LoVo (cell line): ENCODE measurements at places on chromosomes 2 and 18.

- DNase-seq = no peak
These were observed 344.9 kb downstream of the RBM43 start for GRCh38 chr2:150916467-150917396.

- DNase-seq = no peak
These were observed 124.7 kb upstream of the ZNF516 start for GRCh38 chr18:76619621-76620315.

DNA sequence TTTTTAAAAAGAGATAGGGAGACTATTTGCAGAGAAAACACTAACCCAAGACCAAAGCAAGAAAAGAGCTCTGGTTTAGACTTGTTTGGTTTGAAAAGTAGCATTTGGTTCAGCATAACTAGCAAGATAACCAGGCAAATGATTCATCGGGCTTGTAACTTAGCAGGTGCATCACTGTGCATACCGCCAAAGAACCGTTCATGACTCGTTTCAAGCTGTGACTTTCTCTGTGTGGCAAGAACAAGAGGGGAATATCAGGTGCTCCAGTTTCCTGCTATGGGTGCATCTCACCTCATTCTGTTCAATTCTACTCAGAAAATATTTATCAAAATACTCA, 244.9 kb downstream of the ETAA1 start:
- DNase-seq = no peak

- peak; percentile 58 for DNase-seq
These were observed 27.6 kb downstream of the MRPL33 start for GRCh38 chr2:27798948-27799645.

DNA sequence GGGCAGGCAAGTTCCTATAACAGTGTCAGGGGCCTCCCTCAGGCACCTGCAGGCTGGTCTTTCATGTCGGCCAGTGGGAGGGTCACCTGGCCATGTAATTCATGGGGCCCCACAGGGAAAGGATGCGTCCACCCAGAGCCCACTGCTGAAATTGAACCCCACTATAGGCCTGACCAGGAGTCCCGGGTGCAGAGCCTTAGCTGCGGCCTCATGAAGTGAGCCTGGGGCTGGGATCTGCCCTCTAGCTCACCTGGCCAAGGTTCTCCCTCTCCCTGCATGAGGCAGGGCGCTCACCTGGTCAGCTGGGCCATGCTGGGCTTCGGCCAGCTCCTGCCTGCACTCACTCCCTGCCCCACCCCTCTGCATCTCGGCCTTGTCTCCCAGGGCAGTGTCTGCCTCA, 41.1 kb downstream of the C1QL2 start:
- DNase-seq = no peak

DNA sequence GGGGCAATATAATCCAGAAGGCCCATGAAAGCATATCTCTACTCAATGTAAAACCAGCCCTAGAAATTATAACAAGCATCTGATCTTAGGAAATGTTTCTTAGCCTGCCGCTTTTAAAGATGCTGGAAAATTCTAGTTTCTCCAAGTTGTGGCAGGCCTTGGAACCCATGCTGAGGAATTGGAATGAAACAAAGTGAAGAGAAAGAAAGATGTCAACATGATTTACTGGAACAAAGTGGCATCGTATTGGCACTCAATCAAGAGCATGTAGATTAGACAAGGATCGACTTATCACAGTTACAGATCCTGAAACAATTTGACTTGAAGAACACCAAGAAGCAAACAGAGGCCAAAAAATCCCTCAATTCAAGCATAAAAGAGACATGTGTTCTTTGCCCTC, 28.7 kb downstream of the CNTNAP5 start:
- DNase-seq = no peak

GRCh38 chr2:223727562-223727961, 109.8 kb downstream of the AP1S3 start:
- peak; percentile 66 for DNase-seq

DNA sequence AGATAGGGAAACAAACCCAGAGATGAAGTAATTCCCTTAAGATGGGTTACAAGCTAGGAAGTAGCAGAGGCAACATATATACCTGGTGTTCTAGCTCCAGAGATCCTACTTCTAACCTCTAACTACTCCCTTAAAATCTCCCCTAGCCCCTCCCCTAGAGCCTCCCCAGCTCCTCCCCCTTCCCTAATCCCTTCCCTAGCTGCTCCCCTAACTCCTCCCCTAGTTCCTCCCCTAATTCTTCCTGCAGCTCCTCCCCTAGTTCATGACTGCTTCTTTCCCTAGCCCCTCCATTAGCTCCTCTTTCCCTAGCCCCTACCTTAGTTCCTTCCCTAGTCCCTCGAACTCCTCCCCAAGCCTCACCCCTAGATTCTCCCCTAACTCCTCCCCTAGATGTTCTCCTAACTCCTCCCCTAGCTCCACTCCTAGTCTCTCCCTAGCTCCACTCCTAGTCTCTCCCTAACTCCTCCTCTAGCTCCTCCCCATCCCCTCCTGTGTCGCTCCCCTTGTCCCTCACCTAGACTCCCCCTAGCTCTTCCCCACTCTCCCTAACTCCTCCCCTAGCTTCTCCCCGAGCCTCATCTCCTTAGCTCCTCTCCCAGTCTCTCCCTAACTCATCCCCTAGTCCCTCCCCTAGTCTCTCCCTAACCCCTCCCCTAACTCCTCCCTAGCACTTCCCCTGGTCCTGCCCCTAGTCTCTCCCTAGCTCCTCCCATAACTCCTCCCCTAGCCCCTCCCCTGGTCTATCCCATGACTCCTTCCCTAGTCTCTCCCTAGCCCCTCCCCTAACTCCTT, 108.9 kb downstream of the CD226 start:
- DNase-seq = no peak

GRCh38 chr2:226030788-226031646, 631.5 kb downstream of the NYAP2 start:
- peak; percentile 48 for DNase-seq

DNA sequence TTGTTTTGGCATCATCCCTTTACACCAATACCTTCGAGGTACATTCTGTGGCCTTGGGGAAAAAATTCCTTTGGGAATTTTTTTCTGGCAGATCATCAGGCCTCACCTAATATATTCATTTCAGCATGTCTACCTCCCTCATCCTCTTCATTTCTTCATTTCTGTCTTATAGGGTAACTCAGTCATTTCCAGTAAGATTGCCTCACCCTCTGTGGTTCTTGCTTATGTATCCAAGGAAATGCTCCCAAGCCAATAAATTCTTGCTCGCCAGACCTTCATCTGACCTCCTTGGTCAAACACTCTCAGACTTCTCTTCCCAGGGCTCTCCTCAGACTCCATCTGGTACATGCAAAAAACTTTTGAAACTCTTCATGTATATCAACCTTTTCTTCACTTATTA, 265.6 kb downstream of the TMX3 start:
- DNase-seq = no peak

DNA sequence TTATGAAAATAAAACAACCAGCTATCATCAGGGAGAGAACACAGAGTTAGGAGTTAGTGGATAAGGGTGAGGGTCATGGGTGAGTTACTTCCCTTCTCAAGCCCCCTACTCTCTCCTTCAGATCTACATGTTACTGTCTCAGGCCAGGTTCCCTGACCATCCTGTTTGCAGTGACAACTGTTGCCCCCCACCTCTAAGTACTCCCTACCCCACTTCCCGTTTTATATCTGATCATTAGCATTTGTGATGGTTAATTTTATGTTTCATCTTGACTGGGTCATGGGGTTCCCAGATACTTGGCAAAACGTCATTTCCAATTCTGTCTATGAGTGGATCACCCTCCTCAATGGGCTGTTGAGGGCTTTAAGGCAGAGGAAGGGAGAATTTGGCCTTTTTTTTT, 32.8 kb upstream of the ATP8B1 start:
- no peak for DNase-seq

DNA sequence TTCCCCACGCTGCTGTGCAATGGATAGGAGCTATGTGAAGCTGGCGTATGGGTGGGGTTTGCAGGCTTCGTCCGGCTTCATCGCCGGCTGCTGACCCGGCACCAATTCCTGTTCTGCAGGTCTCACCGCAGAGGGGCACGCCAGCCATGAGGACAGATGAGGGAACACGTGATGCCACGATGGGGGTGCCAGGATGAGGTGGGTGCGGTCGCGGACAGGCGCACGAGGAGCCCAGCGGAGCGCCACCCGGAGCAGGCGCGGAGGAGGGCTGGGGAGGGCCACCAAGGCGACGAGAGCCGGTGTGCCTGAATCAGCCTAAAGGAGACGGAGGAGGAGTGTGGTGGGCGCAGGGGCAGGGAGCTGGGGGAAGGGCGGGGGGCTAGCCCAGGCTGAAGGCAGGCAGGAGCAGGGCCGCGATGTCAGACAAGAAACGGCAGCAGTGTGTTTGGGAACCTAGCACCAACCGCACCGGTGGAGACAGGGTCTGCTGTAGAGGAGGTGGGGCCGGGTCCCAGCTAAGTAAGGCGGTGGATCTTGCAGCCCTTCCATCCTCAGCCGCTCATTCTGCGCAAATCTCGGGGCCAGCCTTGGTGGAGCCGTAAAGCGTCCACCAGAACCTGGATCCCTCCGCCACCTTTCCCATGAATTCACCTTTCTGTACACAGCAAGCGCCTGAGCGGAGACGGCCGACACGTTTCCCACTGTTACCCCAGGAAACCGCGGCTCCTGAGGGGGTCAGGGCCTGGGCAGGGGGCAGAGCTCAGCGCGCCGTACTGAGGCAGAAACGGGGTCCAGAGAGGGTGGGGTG, 17.0 kb upstream of the CD8A start:
- DNase-seq = peak; percentile 84

DNA sequence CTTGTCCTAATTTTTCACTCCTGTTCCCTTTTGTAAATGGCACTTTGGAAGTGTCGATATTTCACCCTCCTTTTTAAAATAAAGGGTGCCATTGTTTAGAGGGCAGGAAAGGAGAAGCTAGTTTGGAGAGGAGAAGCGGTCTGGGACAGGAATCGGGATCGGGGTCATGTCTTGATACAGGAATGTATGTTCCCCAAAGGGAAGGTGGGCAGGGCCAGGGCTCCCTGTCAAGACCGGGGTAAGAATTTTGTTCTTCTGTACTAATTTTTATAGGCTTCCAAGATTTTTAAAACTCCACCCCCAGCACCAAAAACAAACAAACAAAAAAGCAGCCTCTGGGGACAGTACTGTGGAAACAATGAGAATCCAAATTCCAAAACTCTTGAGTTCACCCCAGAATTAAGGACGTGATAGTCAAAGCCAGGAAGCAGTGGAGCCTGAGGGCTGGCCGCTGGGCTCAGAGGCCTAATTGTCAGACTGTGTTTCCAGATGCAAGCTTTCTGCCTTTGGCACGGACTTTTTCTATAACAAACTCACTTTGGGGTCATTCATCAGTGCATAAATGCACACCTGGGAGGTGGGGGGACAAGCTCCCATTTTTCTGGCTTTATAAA, 250.4 kb upstream of the SIX2 start:
- DNase-seq = no peak

GRCh38 chr2:33225350-33225749, 251.1 kb upstream of the RASGRP3 start:
- DNase-seq = no peak

DNA sequence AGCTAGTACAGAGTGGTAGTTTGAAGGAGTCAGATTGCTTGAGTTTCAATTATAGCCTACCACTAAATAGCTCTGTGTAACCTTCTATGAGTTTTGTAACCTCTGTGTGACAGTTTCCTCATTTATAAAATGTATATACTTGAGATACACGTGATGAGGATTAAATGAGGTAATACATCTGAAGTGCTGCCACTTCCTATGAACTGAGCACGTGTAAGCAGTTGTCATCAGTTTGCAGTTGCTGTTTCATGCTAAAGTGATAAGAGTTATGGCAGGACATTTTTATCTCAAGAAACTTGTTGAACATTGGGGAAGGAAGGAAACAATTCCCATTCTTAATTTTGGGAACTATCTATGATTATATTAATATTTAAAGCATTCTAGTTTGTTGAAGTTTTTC, 38.5 kb downstream of the CARF start:
- no peak for DNase-seq

- DNase-seq = no peak
These were observed 331.8 kb upstream of the MYT1L start for GRCh38 chr2:2662847-2663356.

DNA sequence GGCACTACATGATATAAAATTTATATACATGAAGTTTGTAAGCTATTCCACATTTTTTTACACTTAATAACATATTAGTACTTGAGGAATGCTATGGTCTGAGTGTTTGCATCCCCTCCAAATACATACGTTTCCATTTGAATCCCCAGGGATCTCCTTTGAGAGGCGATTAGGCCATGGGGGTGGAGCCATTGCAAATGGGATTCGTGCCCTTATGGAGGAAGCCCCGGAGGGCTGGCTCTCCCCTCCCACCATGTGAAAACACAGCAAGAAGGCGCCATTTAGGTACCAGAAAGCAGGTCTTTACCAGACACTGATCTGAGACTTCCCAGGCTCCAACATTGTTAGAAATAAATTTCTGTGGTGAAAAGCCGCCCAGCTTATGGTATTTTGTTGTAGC, 20.8 kb upstream of the MBP start:
- DNase-seq = no peak

- peak; percentile 72 for DNase-seq
These were observed 89.9 kb downstream of the GULP1 start for GRCh38 chr2:188381614-188382013.

GRCh38 chr2:23211987-23212583, 172.9 kb upstream of the KLHL29 start:
- DNase-seq = no peak

DNA sequence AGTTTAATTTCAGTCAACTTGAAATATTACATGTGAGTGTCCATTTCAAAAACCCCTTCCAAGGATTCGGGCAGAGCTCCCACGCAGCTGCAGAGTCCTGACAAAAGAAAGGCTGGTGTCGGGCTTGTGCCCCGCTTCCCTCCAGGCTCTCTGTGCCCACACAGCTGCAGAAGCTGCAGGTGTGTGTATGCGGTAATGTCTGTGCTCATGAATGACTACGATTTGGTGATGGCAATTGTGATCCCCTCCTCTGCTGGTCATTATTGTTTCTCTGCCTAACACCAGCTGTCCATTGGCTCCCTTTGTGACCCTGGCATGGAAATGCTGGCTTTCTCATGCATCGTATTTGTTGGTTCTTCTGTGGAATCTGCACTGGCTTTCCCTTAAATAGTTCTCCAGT, 224.8 kb downstream of the NUP35 start:
- no peak for DNase-seq

GRCh38 chr18:56351911-56352500, 286.4 kb downstream of the TXNL1 start:
- DNase-seq = no peak

DNA sequence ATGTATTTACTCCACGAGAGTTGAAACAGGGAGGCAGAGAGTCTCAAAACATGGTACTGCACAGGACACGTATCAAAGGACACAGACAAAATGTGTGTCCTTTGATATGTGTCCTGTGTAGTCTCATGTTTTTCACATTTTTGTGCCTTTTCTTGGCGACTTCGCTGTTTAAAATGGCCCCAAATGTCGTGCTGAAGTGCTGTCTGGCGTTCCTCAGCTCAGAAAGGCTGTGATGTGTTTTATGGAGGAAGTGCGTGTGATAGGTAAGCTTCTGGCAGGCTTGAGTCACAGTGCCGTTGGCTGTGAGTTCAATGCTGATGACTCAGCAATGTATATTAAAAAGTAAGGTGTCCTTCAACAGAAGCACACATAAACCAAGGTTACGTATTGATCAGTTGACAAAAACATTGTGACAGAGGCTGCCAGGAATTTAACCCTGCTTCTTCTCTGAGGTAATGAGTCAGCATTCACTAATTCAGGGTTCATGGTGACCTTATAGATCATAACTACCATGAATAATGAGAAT, 78.2 kb downstream of the DYSF start:
- peak; percentile 36 for DNase-seq
